RWPE1 (cell line): ENCODE measurements at places on chromosomes 6 and 20.
A peak's percentile ranks its signal among the peaks of the same experiment; 100 is the strongest.

- DNase-seq, result no peak
Observed at GRCh38 chr20:38372806-38373205, 26.5 kb downstream of the LBP start.

GRCh38 chr20:19978511-19979210 is 38.5 kb upstream of the NAA20 start:
- DNase-seq, result no peak

DNA sequence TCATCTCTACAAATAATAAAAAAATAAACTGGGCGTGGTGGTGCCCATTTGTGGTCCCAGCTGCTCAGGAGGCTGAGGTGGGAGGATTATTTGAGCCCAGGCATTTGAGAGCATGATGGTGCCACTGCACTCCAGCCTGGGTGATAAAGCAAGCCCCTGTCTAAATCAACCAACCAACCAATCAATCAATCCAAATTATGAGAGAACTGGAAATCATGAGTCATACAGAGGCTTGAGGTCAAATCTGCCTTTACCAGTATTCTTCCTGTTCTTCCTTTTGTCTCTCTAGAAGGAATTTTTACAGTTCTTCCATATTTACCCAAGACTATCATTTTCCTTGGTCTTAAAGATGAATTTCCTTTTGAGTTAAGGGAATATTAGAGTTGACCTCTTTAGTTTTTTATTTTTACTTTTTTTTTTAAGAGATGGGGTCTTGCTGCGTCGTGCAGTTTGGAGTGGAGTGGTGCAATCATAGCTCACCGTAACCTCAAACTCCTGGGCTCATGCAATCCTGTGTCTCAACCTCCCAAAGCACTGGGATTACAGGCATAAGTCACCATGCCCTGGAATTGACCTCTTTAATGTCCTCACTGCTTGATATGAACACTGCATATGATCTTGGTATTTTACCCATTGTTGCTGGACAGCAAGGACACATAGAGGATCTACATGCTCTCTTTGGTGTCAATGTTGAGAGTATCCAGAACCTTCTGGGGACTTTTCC is 44.1 kb upstream of the TXNDC5 start:
- no peak for DNase-seq

- no peak for DNase-seq
Observed at GRCh38 chr6:118644007-118644406, 7.4 kb downstream of the CEP85L start.

DNA sequence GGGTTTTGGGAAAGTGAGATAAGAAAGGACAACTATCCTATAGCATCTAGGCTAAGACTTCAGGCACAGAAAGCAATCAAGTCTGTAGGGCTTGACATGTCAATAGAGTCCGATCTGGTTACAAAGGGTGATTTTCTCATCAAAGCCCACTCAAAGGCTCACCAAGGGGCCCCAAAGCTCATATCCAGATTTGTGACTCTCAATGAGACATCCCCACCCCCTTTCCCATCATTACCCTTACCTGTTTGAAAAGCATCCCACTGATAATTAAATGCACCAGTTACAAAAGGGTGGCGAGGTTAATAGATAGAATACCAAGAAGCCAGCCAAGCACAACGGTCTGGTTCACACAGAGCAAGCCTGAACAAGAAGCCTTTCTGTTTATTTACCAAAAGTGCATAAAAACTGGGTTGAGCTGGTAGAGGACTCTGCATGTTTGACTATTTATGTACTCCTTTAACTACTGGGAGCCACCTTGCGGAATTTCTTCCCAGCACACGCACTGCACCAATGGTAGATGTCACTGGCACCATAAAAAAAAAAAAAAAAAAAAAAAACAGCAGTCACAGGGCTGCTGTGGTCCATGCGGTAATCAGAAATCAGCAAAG is 6.1 kb downstream of the JAG1 start:
- peak; percentile 49 for DNase-seq

DNA sequence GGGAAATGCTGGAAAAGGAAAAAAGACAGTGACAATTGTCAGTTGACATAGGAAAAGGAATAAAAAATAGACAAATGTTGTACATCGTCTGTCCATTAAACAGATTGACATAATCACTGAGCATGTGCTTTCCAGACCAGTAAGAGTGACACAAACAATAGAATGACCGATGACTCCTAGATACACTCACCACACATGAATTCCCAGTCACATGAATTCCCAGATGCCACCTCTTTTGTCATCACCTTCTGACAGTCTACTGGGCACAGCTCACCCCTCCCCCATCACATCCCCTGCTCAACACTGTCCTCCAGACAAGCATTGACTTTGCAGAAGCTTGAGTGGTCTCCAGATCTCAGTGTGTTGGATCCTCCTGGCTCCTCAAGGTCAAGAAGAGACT is 25.9 kb downstream of the POM121L2 start:
- no peak for DNase-seq

DNA sequence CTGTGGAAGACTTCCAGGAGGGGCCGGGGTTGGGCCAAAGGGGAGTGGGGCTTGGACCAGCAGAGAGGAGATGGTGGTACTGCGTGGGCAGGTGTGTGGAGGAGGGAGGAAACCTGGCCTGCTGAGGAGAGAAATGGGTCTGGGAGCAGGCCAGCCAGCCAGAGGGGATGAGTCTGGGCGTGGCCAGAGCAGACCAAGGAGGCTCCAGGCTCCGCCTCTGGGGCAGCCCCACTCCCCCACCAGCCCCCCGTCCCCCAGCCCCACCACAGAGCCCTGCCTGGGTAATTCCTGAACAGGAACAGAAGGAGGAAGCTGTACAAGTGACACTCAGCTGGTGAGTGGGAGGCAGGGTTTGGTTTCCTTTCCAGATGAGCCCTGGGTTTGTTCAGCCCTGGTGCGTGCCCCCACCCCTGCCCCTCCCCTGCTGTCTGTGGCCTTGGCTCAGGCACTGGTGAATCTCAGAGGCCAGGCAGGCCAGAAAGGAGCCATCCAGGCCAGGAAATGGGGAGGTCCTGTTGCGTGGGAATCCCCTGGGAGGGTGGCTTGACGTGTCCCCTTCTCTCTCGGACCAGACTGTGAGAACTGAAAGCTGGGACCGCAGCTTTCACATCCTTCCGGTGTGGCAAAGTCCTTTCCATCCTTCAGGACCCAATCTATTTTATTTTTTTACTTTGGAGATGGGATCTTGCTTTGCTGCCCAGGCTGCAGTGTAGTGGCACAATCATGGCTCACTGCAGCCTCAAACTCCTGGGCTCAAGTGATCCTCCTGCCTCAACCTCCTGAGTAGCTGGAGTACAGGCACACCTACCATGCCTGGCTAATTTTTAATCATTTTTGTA is 9.4 kb upstream of the SRC start:
- DNase-seq, result no peak

GRCh38 chr6:113385020-113385431 is 472.1 kb upstream of the MARCKS start:
- no peak for DNase-seq
